Stimulated activated CD4-positive, alpha-beta T cell treated with anti-CD3 and anti-CD28 coated beads, Interleukin-1b, Interleukin-23, amount 100 ng/mL, for 1 hour (primary cell): ENCODE measurements at places on chromosomes 3 and 15.

DNA sequence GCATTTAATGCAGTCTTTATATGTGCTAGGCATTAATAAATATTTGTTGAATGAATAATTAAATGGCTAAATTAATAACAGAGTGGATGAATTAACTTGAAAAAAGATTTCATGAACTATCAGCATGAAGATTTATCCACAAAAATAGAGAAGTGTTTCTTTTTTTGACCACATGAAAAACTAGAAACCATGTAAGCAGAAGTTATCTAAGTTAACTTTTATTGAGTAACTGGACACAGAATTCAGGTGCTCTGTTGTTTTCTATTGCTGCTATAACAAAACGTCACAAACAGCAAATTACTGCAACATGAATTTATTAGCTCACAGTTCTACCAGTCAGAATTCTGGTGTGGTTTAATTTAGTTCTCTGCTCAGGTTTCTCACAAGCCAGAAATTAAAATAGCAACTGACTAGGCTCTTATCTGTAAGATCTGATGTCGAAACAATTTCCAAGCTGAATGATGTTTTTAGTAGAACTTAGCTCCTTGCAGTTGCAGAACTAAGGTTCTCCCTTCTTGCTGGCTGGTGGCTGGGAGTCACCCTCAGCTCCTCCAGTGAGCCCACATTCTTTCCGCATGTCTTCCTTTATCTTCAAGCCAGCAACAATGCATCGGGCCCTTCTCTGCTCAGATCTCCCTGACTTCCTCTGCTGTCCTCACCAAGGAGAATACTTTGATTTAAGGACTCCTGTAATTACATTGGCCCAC lies 810.2 kb upstream of the ALCAM start:
- no peak for DNase-seq

DNA sequence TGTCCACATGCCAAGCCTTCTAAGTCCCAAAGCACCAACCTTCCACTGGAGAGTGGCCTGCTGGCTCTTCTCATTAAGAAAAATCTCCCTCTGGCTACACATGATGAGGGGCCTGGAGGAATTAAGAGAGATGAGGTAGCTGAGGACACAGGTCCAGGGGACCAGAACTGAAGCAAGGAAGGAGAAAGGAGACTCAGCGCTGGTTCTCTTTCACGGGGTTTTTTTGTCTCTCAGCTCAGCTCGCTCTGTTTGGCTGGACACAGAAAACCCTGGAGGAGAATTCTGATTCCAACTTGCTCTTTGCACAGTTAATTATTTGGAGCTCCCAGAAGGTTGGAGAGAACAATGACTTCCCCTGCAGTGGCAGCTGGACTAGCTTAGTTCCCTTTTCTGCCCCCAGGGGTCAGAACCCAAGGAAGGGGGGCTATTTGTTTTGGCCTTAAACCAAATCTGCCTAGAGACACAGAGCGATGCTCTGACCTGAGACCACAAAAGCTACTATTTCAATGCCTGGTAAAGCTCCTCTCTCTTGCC lies 507.6 kb downstream of the FHIT start:
- no peak for DNase-seq

GRCh38 chr3:190696777-190697501 lies 165.6 kb downstream of the GMNC start:
- no peak for DNase-seq

DNA sequence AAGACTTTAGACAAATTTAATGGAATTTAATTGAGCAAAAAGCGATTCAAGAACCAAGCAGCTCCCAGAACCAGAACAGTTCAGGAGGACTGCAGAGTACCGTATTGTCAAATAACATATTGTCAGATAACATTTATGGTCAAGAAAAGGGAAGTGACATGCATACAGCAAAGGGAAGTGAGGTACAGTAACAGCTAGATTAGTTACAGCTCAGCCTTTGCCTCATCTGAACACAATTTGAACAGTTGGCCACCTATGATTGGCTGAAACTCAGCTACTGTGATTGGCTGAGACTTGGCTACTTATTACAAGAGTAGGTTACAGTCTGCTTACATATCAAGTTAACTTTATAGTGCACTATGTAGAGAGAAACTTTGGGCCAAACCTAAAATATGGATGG lies 21.9 kb downstream of the ZFAND6 start:
- no peak for DNase-seq

- DNase-seq, result no peak
Measured at GRCh38 chr3:153284282-153284938, 122.4 kb downstream of the RAP2B start.

GRCh38 chr3:61454006-61454585 lies 107.3 kb upstream of the PTPRG start:
- DNase-seq, result no peak

DNA sequence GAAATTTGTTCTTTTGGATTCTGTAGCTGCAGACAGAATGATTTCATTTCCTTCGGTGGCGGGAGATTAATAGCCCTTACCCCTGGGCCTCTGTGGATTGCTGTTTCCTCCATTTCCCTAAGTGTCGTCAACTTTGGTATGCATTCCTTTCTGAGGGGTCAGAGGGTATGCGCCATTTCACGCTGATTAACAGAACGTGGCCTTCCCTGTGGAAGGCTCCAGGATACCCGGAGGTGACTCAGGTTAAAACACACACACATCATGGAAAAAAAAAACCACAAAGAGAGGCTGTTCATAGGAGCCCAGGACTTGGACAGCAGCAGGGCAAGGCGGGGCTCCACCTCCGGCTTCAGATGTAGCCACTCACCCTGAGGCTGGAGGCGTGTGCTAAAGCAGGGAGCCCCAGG lies 51.9 kb downstream of the EPHB1 start:
- no peak for DNase-seq

DNA sequence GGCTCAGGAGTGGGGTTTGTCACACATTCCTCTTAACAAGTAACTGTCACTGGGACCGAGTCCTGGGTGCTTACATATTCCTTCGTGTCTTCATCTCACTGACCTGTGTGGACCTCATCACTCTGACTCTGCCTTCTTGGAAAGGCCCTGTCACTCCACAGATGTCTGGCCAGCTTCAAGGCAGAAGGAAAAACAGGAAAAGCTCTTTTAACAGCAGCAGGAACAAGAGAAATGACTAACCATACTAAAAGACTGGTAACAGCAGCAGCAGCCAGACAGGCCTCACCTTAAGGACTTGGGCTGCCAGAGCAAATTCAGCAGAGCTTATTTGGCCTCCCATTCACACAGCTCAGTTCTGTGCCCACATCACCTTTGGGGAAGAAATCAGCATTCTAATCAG lies 68.1 kb downstream of the USF3 start:
- no peak for DNase-seq
